ENCODE measurements at places on chromosomes 12 and 14.
A peak's percentile ranks its signal among the peaks of the same experiment; 100 is the strongest.

DNA sequence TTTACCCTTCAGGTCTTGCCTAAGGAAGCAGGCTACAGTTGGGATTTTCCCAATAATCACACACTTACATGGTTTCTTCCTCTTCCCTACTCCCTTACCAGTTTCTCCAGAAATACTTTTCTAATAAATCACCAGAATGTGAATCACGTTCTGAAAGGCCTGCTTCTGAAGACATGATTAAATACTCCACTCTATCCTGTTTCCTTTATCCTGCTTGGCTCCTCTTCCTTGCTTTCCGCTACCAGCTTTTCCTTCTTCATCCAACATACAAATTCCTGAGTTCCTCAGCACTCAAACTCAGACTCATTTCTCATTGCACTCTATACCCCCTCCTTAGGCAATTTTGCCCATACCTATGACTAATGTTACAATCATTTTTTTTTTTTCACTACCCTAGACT, 118.3 kb downstream of the MGAT4C start:
- DNase-seq: no peak

DNA sequence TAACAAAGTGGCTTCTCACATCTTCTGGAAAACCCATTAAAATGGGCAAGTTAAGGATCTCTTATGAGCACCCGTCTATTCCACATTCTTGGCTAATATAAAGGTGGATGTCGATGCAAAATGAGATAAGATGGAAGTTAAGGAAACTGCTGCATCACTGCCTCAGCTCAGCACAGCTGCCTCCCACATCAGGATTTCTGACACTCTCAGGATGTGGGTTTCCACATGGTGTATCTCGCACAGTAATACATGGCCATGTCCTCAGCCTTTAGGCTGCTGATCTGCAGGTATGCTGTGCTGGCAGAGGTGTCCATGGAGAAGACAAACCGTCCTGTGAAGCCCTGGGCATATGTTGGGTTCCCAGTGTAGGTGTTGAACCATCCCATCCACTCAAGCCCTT, 1348.0 kb downstream of the TMEM121 start:
- DNase-seq: no peak

- DNase-seq: no peak
Observed at GRCh38 chr14:23299986-23300686, 2.5 kb downstream of the PPP1R3E start.

- DNase-seq: no peak
Observed at GRCh38 chr14:101246894-101247841, 314.1 kb upstream of the DIO3 start.

DNA sequence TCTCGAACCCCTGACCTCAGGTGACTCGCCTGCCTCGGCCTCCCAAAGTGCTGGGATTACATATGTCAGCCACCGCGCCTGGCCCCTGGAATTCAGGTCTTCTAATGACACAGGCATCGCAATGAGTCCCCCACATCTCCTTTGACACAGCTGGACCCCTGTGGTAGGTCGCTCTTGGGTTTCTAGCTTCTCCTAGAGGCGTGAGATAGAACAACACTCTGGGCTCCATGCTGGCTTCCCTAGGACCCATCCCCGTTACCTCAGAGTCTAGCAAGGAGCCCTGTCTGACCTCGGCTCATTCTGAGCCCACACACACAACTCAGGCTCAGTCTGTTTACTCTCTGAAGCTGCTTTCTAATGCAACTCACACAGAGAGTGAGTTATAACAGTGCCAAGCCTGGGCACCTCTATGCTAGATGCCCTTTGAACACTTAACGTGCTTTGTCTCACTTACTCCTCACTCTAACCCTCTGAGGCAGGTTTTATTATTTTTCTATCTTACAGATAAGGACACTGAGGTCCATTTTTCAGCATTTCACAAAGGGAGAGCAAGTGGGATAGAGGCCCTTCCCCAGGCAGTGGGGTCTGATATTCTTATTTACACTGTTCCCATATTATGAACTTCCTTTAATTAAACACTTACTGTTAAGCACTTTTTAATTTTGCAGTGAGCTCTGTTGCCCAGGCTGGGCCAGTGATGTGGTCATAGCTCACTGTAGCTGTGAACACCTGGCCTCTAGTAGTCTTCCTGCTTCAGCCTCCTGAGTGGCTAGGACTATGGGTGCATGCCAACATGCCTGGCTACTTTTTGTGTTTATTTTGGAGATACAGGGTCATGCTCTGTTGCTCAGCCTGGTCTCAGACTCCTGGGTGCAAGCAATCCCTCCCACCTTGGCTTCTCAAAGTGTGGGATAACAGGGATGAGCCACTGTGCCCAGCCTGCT, 40.6 kb upstream of the RBM19 start:
- DNase-seq: no peak

GRCh38 chr12:15527201-15528080, 205.1 kb downstream of the PTPRO start:
- peak; percentile 63 for DNase-seq

GRCh38 chr14:63510538-63510937, 32.6 kb downstream of the PPP2R5E start:
- no peak for DNase-seq

DNA sequence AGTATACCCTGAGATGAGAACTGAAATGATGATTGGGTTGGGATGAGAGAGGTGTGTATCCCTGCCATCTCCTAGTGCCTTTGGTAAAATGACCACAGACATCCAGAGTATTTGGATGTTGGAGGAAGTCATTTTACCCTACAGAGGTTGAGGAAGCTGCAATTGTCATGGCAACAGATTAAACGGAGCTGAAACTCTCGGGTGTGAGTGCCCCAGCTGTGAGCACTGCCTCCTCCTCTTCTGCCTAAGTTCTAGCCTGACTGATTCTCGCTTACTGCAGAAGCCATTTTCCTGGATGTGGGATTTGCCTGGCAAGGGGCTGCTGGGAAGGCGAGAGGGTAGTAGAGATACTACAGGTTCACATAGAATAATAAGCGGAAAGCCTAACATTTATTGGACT, 10.3 kb upstream of the PPP4R4 start:
- peak; percentile 78 for DNase-seq

GRCh38 chr14:40003773-40004172, 571.5 kb upstream of the FBXO33 start:
- DNase-seq: no peak

DNA sequence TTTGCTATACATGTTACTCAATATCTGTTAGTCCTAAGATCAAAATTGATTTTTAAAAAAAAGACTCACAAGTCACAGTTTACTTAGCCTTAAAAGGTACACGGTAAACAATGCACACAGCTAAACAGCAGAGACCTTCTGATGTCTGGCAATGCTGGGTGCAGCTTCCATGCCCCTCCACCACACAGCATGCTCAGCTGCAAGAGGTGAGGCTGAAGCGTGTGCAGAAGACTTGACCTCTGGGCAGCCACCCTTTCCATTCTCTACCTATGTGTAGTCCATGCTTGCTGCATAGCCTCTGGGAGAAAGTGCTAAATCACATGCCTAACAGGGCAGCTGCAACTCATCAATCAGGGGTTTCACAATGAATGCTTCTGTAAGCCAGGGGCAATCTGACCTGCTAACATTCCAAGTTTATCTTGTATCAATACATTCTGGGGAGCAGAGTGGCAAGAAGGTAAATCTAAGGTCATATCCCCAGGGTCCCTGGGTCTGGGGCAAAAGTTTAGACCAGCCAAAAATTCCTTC, 44.5 kb upstream of the AMN1 start:
- no peak for DNase-seq

GRCh38 chr12:59193476-59194050, 273.3 kb upstream of the LRIG3 start:
- DNase-seq: no peak

DNA sequence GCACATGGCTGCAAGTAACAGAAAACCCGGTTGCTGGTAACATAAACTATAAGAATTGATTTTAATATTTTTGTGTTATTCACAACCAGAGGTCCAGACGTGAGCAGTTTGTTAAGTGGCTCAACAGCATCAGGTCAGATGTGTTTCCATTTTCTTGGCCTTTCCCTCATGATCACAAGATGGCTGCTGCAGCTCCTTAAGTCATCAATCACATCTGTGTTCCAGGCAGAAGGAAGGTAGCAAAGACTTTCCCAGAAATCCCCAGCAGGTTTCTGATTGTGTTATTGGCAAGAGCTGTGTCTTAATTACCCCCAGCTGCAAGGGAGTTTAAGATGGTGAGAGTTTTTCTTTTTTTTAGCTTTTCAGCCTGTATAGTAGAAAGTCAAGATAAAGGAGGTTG, 40.4 kb upstream of the MYL2 start:
- no peak for DNase-seq

- DNase-seq: no peak
Observed at GRCh38 chr14:34742270-34743115, 28.1 kb upstream of the CFL2 start.

- DNase-seq: no peak
Observed at GRCh38 chr12:126908765-126909142, 1358.2 kb upstream of the TMEM132C start.

- DNase-seq: no peak
Observed at GRCh38 chr14:102975662-102976061, 53.2 kb downstream of the AMN start.

DNA sequence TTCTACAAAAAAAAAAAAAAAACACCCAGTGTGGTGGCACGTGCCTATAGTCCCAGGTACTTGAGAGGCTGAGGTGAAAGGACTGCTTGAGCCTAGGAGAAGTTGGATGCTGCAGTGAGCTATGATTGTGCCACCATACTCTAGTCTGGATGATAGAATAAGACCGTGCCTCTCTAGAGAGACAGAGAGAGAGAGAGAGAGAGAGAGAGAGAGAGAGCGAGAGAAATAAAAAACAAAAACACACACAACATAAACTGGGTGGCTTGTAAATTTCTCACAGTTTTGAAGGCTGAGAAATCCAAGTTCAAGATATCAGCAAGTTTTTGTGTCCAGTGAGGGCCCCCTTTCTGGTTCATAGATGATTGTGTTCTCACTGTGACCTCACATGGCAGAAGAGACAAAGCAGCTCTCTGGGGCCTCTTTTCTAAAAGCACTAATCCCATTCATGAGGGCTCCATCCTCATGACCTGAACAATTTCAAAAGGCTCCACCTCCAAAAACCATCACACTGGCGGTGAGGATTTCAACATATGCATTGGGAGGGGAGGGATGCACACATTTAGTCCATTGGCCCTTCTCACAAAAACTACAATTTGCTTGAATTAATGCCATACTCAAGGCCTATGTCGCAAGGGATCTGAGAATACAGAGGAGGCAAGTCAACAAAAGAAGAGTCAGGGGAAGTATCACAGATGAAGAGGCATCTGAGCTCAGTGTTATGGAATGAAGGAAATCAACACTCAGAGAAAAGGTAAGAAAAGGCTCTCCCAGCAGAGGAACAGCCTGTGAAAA, 94.9 kb downstream of the PPM1H start:
- DNase-seq: no peak

GRCh38 chr14:87306409-87307168, 686.4 kb downstream of the GALC start:
- DNase-seq: no peak

DNA sequence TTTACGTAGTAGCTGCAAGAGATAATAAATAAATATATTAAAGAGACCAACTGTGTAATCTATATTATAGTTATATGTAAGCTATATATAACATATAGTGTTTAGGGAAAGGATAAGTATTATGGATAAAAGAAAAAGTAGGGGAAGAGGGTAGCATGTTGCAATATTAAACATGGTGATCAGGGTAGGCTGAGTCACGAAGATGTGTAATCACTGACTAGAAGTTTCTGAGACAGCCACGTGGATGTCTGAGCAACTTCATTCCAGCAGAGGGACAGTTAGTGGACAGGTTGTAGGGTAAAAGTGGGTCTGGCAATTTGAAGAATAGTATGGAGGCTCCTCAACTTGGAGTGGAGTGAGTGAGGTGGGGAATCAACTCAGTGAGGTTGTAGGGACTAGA, 109.7 kb downstream of the ANO4 start:
- no peak for DNase-seq

DNA sequence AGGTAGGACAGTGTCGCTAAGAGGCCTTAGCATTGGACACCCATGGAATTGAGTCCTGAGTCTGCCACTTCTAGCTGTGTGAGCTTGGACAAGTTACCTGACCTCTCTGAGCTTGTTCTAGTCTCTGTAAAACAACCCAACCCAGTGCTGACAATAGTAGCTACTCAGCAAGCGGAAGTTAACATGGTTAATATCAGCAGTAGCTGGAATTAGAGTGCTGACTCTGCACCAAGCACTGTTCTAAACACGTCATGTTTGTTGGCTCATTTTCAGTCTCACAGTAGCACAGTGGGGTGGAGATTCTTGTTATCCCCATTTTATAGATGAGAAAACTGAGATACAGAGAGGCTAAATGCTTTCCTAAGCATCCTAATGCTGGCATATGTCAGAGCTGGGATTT, 47.5 kb upstream of the RIN3 start:
- DNase-seq: no peak

DNA sequence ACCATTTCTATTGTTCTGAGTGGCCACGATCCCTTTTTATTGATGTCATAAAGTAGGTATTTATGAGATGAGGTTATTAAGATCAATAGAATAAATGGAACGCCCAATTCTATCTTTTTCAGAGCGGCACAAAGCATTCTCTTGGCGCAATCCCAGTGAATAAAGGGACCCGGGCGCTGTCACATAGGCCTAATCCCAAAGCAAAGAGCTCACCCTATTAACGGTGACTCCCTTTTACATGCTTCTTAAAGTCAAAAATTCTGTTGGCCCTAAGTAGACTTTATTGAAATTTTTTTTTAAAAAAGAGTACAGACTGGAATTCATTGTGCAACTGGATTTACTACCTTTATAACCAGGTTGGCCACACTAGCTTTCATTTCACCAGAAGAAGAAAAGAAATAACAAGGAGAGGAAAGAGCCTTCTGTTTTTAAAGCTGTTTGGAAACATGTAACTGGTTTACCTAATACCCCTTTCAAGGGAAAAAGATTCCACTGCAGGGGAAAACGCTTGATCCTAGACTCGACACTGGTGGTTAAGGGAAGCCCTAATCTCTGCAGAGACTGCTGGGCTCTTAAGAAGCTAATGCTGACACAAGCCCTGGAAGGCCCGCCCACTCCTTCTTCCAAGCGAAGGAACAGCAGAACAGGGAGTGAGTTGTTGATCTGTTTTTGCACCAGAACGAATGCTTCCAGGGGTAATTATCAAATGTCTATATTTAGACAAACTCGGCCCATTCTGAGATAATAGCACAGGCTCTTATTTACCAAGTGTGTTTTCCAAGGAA, 381.2 kb downstream of the BCL11B start:
- no peak for DNase-seq

DNA sequence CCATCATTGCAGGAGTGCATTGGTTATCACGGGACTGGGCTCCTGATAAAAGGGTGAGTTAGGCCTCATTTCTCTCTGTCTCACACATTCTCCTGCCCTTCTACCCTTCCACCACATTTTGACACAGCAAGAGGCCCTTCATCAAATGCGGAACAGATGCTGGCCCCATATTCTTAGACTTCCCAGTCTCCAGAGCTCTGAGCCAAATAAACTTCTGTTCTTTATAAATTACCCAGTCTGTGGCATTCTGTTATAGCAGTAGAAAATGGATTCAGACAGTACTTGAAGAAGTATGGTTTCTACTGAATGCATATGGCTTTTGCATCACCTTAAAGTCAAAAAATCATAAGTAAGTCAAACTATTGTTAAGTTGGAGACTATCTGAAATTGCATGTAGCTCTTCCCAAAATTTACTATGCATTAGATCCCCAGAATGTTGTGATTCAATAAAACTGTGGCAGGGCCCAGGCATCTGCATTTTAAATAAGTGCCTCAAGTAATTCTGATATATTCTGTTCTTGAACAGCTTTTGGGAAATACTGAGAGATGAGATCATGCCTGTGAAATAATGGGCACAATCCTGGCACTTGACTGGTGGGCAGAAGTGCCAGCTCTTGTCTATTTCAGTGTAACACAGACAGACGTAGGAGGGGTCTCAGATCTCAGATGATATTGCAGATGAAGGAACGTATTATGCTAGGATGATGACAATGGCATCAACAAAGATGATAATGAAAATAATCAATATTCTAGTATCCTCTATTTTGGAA, 68.2 kb downstream of the E2F7 start:
- no peak for DNase-seq

Data from spinal cord (tissue), 10 donors.